ENCODE measurements at places on chromosomes 1 and 21.

DNA sequence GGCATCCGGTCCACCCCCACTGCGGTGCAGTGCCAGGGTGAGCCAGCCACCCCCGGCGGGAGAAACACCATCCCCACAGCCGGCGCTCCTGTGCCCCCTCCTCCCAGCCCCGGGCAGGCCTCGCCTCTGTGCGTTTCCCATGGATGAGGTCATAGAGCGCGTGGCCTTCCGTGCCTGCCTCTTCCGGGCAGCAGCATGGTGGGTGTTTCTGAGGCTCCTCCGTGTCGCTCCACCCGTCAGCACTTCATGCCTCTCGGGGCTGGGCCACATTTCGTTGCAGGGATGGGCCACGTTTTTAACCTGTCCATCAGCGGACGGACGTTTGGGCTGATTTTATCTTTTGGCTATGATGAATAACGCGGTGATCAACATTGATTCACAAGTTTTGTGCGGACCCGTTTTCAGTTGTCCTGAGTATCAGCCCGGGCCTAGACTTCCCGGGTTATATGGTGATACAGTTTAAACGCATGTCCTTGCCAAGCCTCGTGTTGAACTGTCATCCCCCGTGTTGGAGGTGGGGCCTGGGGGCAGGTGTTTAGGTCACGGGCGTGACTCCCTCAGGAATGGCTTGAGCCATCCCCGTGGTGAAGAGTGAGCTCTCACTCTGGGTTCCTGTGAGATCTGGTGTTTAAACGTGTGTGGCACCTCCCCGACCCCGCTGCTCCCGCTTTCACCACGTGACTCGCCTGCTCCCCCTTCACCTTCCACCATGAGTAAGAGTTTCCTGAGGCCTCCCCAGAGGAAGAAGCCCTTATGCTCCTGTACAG is 64.8 kb downstream of the SLX9 start:
- H3K27me3 ChIP-seq: no peaks in the 10 kb centered on the region
- no peak overlapping the region for H3K27ac ChIP-seq
- no peaks in the 10 kb centered on the region for H3K36me3 ChIP-seq
- DNase-seq: no peak
- H3K4me1 ChIP-seq: no peaks in the 10 kb centered on the region

GRCh38 chr21:44767834-44768831 is 33.5 kb downstream of the UBE2G2 start:
- no peak overlapping the region for H3K4me3 ChIP-seq
- peak; percentile 35 for DNase-seq
- peaks cover 6% of the 10 kb centered on the region for H3K4me1 ChIP-seq
- no peak overlapping the region for H3K27ac ChIP-seq
- H3K27me3 ChIP-seq: no peaks in the 10 kb centered on the region
- H3K36me3 ChIP-seq: peaks cover 12% of the 10 kb centered on the region

DNA sequence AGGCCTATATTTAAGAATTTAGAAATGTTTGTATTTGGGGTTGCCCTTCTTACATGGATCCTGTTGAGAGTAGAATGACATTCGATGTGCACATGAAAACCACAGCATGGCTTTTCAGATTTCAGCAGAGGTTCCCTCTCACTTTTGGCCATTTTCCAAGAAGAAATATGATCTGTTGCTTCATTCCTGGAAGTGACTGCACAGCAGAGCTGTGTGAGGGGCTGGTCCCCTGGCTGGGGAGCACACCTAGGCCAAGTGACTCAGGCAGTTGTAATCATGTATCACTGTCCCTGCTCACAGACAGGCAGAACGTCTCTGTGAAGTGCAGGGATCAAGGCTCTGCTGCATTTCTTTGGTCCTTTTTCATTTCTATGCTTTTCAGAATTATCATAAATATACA is 32.3 kb downstream of the AGT start:
- no peaks in the 10 kb centered on the region for H3K36me3 ChIP-seq
- no peaks in the 10 kb centered on the region for H3K27me3 ChIP-seq
- no peak for DNase-seq
- H3K4me1 ChIP-seq: no peaks in the 10 kb centered on the region
- H3K27ac ChIP-seq: no peak overlapping the region

DNA sequence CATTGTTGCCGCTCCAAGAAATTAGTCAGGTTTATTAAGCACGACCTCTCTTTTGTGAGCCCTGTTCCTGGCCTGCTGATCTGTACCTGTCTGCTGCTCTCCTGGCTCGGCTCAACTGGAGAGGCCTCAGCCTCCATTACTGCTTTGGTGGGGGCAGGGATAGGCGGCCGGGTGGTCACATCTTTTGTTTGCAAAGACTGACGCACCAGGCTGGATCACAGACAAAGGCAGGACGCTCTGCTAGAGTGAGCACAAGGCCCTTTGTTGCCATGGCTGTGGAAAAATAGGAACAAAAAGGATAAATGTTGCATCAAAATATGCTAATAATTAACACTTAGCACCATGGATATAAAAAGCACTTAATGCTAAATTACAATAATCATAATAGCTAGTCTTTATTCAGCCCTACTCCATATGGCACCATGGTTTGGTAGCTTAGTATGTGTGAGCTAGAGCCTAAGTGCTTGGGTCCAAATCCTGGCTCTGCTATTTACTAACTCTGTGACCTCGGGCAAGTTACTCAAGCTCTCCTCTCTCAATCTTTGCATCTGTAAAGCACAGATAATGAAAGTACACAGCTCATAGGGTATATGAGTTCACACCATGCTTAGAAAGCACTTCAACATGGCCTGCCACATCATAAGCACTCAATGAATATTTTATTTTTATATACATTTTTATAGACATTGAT is 28.9 kb upstream of the HPDL start:
- H3K27ac ChIP-seq: no peak overlapping the region
- no peak overlapping the region for H3K4me3 ChIP-seq
- DNase-seq: no peak
- H3K27me3 ChIP-seq: no peaks in the 10 kb centered on the region

DNA sequence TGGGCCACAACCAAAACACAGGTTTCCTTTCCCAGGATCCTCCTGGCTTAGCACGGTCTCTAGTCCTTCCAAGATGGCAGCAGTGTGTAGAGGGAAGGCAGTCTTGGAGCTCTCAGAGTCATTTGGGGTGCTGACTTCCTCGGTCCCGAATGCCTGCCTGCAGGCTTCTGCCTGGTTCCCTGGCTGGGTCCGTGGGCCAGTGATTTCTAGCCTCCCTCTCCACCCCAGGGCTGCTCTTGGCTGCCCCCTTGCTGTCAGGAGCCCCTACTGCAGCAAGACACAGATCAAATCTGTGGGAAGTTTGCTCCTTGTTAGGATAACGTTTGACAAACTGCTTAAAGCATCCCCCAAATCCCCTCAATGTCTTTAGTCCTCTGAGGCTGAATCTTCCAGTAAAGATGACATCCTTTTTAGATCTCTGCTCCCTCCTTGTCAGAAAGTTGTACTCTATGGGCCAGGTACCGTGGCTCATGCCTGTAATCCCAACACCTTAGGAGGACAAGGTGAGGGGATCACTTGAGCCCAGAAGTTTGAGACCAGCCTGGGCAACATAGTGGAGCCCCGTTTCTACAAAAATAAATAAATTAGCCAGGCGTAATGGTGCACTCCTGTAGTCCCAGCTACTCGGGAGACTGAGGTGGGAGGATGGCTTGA is 272.5 kb downstream of the RRAGC start:
- no peaks in the 10 kb centered on the region for H3K36me3 ChIP-seq
- H3K27me3 ChIP-seq: no peaks in the 10 kb centered on the region
- H3K27ac ChIP-seq: no peak overlapping the region
- H3K4me1 ChIP-seq: no peaks in the 10 kb centered on the region
- peak; percentile 76 for DNase-seq

DNA sequence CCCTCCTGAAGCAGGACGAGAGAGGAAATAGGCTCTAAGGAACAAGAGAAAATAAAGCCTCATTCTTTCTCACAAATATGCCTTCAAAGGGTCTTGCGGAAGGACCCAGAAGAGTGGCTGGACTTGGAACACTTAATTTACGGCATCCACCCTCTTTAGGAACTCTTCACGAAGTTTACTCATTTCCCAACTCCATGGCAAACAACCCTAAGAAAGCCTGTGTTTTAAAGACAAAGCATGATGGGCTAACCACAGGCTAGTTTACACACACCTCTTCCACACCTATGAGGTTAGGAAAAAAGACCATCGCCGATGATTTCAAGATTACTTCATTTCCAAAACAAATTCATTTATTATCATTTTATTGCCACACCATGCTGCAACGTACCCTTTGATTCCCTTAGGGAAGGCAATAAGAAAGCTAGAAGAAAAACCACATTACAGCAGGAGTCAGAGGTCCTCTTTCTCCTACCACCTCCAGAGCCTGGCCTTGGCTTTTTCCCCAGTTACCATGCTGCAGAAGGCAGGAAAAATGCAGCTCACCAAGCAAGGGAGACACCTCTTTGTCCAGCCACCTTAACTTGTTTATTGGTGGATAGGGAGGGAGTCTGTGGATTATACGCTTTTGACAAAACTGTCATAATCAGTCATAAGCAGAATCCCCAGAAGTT is 29.6 kb downstream of the CHI3L2 start:
- DNase-seq: no peak
- H3K27me3 ChIP-seq: no peaks in the 10 kb centered on the region
- H3K27ac ChIP-seq: no peak overlapping the region
- H3K4me1 ChIP-seq: no peaks in the 10 kb centered on the region
- H3K36me3 ChIP-seq: no peaks in the 10 kb centered on the region
- no peak overlapping the region for H3K4me3 ChIP-seq

GRCh38 chr1:200305806-200306205 is 104.0 kb downstream of the ZNF281 start:
- H3K27me3 ChIP-seq: peaks cover 3% of the 10 kb centered on the region
- no peak overlapping the region for H3K4me3 ChIP-seq
- DNase-seq: no peak
- peaks cover 2% of the 10 kb centered on the region for H3K4me1 ChIP-seq

DNA sequence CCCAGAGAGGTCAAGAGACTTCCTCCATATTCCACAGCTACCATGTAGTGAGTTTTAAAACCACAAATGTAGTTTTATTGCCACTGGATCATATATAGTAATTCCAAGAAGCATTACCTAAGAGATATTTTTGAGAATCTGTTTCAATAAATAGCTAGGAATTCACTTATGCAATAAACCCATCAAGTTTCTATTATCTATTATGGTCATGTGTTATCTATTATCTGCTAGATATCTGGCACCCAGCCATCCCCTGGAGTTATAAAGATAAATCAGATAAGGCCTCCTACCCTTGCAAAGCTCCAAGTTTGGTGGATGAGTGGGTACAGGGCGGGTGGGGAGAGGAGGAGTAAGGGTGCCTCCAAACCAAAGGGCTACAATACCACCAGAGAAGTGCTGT is 10.3 kb upstream of the VWA5B1 start:
- peaks cover 13% of the 10 kb centered on the region for H3K4me1 ChIP-seq
- no peak overlapping the region for H3K27ac ChIP-seq
- DNase-seq: no peak
- no peaks in the 10 kb centered on the region for H3K27me3 ChIP-seq
- H3K36me3 ChIP-seq: no peaks in the 10 kb centered on the region

DNA sequence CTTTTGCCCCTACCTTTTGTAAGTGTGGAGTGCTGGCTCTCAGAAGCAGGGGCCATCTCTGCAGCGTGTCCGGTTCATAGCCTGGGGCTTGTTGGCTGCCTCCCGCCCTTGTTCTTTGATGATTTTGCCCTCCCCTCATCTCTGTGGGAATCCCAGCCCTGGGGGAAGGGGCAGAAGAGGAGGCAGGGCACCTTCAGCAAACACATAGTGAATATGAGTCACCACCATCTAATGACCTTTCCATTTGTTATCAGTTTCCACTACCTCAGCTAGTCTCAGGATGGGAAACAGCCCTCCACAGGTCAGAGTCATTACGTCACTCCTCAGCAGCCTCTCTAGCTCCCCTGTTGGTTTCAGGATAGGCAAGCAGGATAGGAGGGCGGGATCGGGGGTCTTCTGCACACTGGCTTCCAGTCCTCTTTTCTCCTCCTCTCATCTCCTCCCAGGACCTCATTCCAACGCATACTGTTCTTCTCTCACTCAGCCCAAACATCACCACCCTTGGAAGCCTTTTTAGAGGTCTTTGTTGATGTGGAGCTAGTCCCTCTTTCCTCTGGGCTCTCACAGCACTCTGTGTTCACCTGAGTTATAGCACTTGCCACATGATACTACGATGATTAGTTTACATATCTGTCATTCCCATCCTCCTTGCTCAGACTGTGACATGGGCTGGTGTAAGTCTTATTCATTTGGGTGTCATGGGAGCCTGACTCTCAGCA is 15.8 kb downstream of the GADD45A start:
- no peak overlapping the region for H3K4me3 ChIP-seq
- peaks cover 4% of the 10 kb centered on the region for H3K4me1 ChIP-seq
- no peaks in the 10 kb centered on the region for H3K27me3 ChIP-seq
- H3K36me3 ChIP-seq: no peaks in the 10 kb centered on the region
- H3K27ac ChIP-seq: peak overlapping the region; percentile 38

DNA sequence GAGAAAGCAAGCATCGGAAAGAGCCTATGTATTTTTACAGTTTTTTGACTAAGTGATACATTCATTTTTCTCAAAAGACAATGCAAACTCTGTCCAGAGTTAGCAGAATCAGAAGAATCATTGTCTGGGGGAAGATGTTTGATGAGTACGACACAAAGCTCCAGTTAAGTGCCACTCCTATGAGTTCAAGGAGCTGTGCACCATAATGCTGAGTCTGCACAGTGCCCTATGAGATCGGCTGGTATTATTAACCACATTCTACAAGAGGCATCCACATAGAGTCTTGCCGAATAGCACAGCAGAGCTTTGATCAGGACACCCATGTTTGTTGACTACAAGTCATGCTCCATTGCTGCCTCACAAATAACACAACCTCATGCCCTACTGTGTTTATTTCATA is 54.9 kb upstream of the RAP1GAP start:
- no peaks in the 10 kb centered on the region for H3K4me1 ChIP-seq
- peaks cover 1% of the 10 kb centered on the region for H3K36me3 ChIP-seq
- DNase-seq: no peak
- no peak overlapping the region for H3K4me3 ChIP-seq

DNA sequence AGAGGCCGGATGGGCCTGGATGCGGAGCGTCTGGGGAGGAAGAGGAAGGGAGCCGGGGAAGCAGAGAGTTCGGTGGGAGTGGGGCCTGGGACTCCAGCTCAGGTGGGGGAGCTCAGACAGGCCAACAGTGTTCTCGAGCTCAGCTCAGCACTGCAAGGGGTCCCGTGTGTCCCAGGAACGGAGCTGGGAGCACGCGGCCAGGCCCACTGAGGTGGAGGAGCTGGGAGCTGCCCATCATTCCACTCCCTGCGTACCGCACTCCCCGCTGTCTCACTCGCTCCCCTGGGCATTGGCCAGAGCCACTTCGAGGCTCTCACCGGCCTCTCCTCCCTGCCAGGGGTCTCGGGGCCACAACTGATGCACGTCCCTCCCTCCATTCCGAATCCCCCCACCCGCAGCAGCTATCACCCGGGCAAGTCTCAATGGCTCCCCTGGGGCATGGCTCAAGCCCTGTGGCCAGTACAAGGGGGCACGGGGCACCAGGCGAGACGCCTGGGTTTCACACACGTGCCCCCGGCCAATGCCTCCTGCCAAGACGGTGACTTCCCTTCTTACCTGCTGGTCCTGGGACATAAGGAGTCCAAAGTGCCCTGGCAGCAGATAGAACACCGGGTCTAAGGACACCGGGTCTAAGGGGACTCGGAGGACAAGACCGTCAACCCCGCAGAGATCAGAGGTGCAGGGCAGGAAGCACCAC is 30.3 kb upstream of the COL6A2 start:
- no peak for DNase-seq
- no peak overlapping the region for H3K27ac ChIP-seq
- H3K4me3 ChIP-seq: no peak overlapping the region
- no peaks in the 10 kb centered on the region for H3K27me3 ChIP-seq

- H3K4me1 ChIP-seq: peaks cover 30% of the 10 kb centered on the region
- H3K27ac ChIP-seq: peak overlapping the region; percentile 96
- no peaks in the 10 kb centered on the region for H3K36me3 ChIP-seq
- H3K4me3 ChIP-seq: peak overlapping the region; percentile 82
- no peaks in the 10 kb centered on the region for H3K27me3 ChIP-seq
Observed at GRCh38 chr1:39105061-39105840, 79.1 kb downstream of the NDUFS5 start.

All from mesendoderm (in vitro differentiated cells).